ENCODE measurements at places on chromosomes 16 and 17.

- no peak for DNase-seq
Observed at GRCh38 chr17:13592427-13592826, 9.3 kb downstream of the HS3ST3A1 start.

GRCh38 chr17:57578608-57579225, 166.4 kb downstream of the CCDC182 start:
- DNase-seq: no peak

GRCh38 chr16:28549301-28549899, 4.3 kb upstream of the SGF29 start:
- DNase-seq: no peak

DNA sequence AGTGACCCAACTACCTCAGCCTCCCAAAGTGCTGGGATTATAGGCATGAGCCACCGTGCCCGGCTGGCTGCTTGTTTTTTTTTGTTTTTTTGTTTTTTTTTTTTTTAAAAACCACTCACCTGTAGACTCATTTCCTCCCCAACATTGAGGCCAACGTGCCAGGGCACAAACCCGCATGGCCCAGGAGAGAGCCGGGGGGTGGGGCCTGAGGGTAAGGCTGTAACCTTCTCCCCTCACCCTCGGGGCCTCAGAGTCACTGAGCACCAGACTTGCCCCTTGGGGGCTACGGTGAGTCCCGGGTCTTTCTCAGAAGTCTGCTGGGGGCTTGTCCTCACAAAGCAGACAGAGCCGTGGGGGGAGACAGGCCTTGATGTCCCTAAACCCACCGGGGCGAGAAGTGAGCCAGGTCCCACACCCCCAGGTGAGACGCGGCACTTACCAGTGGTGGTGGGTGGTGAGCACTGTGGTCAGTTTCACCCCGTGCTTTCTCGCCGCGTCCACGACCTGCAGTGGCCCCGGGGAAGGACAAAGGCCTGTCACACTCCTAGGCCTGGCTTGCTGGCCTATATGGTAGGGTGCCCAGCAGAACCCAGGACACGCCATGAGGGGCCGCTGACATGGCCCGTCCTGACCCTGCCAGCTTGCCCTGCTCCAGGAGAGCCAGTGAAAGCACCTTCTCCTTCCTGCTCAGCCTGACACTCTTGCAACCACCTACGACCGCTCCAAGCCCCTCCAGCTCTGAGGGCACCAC, 4.6 kb downstream of the HAGH start:
- DNase-seq: no peak

GRCh38 chr16:5598793-5599192, 501.2 kb upstream of the EEF2KMT start:
- no peak for DNase-seq

GRCh38 chr16:55398762-55399161, 74.8 kb downstream of the IRX6 start:
- DNase-seq: no peak

- no peak for DNase-seq
Observed at GRCh38 chr17:15092762-15093161, 172.4 kb downstream of the PMP22 start.

- DNase-seq: no peak
Observed at GRCh38 chr16:20673882-20674683, 23.4 kb downstream of the ACSM1 start.

DNA sequence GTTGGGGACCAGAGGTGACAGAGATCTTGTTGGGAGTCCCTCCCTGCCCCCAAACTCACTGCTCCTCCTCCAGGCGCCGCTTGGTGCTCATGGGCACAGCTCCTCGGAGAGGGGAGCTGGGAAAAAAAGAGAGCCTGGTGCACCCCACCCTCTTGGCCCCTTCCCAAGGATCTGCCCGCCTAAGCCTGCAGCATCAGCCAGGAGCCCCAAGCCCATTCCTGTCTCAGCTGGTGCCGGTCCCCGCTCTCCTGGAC, 400 bp downstream of the HCFC1R1 start:
- no peak for DNase-seq

GRCh38 chr16:74641969-74642368, 24.7 kb downstream of the RFWD3 start:
- no peak for DNase-seq

GRCh38 chr17:33291248-33292200, 1.6 kb downstream of the ASIC2 start:
- DNase-seq: no peak

All from stimulated activated CD8-positive, alpha-beta memory T cell treated with anti-CD3 and anti-CD28 coated beads, Interleukin-7, amount 100 ng/mL, for 1 hour (primary cell).